Natural killer cell (primary cell): ENCODE measurements at places on chromosomes 4 and X.

DNA sequence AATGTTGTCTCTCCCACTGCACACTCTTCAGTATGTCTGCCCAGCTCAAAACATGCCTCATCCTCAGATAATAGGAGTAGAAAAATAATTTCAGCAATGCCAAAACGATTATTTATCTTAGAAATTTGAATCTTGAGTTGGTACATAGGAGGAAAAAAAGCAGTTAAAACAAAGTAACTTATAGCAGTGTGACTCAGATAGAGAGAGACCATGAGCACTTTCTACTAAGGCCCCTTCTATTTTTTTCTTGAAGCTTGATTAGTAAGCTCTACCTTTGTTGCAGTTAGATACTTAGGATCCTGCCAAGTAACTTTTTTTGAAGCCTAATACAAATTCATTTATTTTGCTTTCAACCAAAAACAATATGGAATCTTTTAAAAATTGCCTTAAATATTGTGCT is 212.3 kb downstream of the MAD2L1 start:
- H3K27ac ChIP-seq: no peak overlapping the region
- no peaks in the 10 kb centered on the region for H3K27me3 ChIP-seq
- no peaks in the 10 kb centered on the region for H3K4me1 ChIP-seq
- H3K4me3 ChIP-seq: no peak overlapping the region
- H3K36me3 ChIP-seq: no peaks in the 10 kb centered on the region
- no peak for DNase-seq

DNA sequence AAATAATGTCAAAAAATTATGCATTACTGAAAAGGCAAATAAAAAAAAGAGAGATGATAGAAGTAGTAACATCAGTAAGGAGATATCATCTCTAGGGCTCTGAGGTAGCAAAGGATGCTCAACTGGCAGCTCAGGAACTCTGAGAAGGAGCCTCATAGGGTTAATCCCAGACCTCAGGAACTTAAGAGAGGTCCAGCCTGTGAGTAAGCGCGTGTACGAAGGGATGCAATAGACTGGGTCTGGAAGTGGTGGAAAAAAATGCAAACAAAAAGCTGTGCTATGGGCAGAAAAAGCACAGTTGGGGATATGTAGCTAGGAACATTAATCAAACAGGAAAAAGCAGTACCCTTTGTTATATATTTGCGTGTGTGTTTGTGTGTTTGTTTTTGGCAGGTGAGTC is 282.0 kb downstream of the GALNTL6 start:
- no peaks in the 10 kb centered on the region for H3K36me3 ChIP-seq
- no peak overlapping the region for H3K27ac ChIP-seq
- DNase-seq: no peak
- H3K4me1 ChIP-seq: no peaks in the 10 kb centered on the region

DNA sequence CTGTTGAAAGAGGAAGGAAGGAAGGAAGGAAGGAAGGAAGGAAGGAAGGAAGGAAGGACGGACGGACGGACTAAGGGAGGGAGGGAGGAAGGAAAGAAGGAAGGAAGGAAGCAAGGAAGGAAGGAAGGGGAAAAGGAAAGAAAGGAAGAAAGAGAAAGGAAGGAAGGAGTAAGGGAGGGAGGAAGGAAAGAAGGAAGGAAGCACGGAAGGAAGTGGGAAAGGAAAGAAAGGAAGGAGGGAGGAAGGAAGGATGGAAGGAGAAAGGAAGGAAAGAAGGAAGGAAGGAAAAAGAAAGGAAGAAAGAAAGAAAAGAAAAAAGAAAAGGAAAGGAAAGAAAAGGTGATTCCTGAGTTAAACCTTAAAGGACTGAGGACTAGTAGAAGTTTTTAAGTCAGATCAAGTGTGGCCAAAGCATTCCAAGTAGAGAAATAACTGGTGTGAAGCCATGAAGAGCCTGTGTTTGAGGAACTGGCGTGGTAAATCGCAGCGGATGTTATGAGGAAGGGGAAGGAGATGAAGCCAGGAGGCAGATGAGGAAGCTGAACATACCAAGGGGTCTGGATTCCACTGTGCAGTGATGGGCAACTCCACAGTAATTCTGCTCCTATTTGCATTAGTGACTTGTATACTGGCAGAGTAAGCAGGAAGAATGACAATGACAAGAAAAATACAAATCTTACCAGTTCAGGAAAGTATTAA is 163.5 kb downstream of the MGST2 start:
- no peak overlapping the region for H3K27ac ChIP-seq
- H3K36me3 ChIP-seq: no peaks in the 10 kb centered on the region
- no peaks in the 10 kb centered on the region for H3K4me1 ChIP-seq
- no peaks in the 10 kb centered on the region for H3K27me3 ChIP-seq
- no peak overlapping the region for H3K4me3 ChIP-seq

GRCh38 chr4:152968806-152969394 is 32.8 kb downstream of the FHDC1 start:
- no peaks in the 10 kb centered on the region for H3K4me1 ChIP-seq
- DNase-seq: no peak
- no peak overlapping the region for H3K27ac ChIP-seq
- no peaks in the 10 kb centered on the region for H3K27me3 ChIP-seq

DNA sequence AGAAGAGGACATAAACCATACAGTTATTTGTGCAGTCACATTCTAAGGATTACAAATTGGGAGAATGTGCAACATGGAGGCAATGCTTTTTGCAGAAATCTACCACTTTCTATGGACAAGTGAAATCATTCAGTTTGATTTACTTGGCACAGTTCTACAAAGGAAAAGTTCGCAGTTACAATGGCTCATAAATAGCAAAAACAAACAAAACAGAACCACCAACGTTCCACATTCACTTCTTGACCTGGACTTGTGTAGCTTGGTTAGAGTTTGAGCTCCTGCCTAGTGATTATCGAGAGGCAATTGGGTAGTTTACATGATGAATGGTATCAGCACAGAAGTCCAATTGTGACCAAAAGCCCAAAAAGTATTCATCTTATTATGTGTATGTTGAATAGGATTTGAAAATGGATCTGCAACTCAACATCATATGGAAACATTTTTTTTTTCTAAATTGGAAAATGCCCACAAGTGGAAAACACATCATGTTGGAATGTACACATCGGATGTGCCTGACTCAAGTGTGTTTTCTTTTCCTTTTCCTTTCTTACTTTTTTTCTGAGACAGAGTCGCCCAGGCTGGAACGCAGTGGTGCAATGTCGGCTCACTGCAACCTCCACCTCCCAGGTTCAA is 123.8 kb downstream of the LUZP4 start:
- DNase-seq: no peak
- H3K36me3 ChIP-seq: no peaks in the 10 kb centered on the region

DNA sequence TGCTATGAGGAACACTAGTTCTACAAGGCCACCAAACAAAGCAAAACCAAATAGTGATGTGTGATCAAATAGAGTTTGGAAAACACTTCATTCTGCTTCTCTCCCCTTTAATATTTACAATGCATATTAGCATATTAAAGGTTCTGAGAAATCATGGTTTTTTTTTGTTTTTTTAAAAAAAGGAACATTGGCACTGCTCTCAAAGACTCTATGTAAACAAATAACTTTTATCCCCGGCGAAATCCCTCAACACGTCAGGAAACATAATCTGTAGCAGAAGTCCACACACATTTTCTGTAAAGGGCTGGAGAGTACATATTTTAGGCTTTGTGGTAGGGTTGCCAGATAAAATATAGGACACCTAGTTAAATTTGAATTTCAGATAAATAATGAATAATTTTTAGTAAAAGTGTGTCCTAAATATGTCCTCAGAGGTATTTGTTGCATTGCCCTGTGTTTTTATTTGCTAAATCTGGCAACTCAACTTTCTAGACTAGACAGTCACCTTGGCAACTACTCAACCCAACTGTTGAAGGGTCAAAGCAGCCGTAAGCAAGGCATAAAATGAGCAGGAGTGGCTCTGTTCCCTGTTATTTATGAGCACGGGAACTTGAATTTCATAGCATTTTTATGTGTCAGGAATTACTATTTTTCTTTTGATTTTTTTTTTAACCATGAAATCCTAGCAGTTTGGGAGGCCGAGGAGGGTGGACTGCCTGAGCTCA is 8.6 kb downstream of the SPATA4 start:
- no peaks in the 10 kb centered on the region for H3K4me1 ChIP-seq
- DNase-seq: no peak
- H3K4me3 ChIP-seq: no peak overlapping the region
- H3K27me3 ChIP-seq: peaks cover 7% of the 10 kb centered on the region
- H3K36me3 ChIP-seq: no peaks in the 10 kb centered on the region
